Posterior vena cava (tissue), 2 donors: ENCODE measurements at places on chromosomes 13 and 19. TPM values are rescaled to one million over a fixed set of nuclear protein-coding genes. Genes with fewer than 3 reads are reported as not detected.

The MYBPC2 gene
- total RNA-seq: not detected

The PABPC3 gene
- total RNA-seq: 0.23 TPM

The WIZ gene
- 33.2 TPM for total RNA-seq

The ZNF442 gene
- 4.9 TPM for total RNA-seq

The EPS8L1 gene
- 0.38 TPM for total RNA-seq

The SUGP1 gene
- 25.8 TPM for total RNA-seq

The CEACAM4 gene
- total RNA-seq: 1.4 TPM

The KXD1 gene
- total RNA-seq: 63.9 TPM

The TIMM13 gene
- 32.8 TPM for total RNA-seq

The SMIM44 gene
- not detected for total RNA-seq

The RDH8 gene
- not detected for total RNA-seq

The IZUMO4 gene
- 2.4 TPM for total RNA-seq

The FPR2 gene
- total RNA-seq: 6.9 TPM

The ALOX5AP gene
- total RNA-seq: 49.6 TPM

The C19orf47 gene
- total RNA-seq: 13.2 TPM

The SPRED3 gene
- total RNA-seq: 2.8 TPM

The BST2 gene
- total RNA-seq: 82.9 TPM

The DAPK3 gene
- 94.9 TPM for total RNA-seq

The TCF3 gene
- total RNA-seq: 26.2 TPM

The PSG2 gene
- total RNA-seq: not detected

The ZNF837 gene
- total RNA-seq: 1.0 TPM

The SYCN gene
- total RNA-seq: not detected

The TNFSF9 gene
- 0.42 TPM for total RNA-seq

The WDR88 gene
- not detected for total RNA-seq

The SLC10A2 gene
- total RNA-seq: not detected

The PAN3 gene
- total RNA-seq: 26.7 TPM

The ZNF729 gene
- total RNA-seq: not detected

The FLT1 gene
- 32.0 TPM for total RNA-seq

The PRR12 gene
- 21.7 TPM for total RNA-seq

The ZNF790 gene
- 8.4 TPM for total RNA-seq

The CGB7 gene
- total RNA-seq: not detected

The CDC42EP5 gene
- 24.8 TPM for total RNA-seq

The SIGLEC11 gene
- total RNA-seq: 0.95 TPM

The ONECUT3 gene
- not detected for total RNA-seq

The DMRTC2 gene
- total RNA-seq: not detected

The IL4I1 gene
- total RNA-seq: 1.1 TPM

The KCNK6 gene
- 10.2 TPM for total RNA-seq

The IGFLR1 gene
- 4.3 TPM for total RNA-seq

The WDFY2 gene
- total RNA-seq: 13.0 TPM

The SCN1B gene
- total RNA-seq: 30.8 TPM

The ATP4A gene
- total RNA-seq: not detected

The RNF113B gene
- total RNA-seq: not detected

The ADAMTS10 gene
- total RNA-seq: 27.2 TPM

The C13orf42 gene
- total RNA-seq: not detected

The PNPLA6 gene
- 79.3 TPM for total RNA-seq

The KLF2 gene
- 208 TPM for total RNA-seq

The CEACAM20 gene
- total RNA-seq: not detected

The ADGRL1 gene
- 25.8 TPM for total RNA-seq

The SCGB2B2 gene
- total RNA-seq: 0.90 TPM

The KLK1 gene
- not detected for total RNA-seq

The CD33 gene
- total RNA-seq: 17.4 TPM

The NLRP11 gene
- not detected for total RNA-seq

The CNOT3 gene
- 29.1 TPM for total RNA-seq

The CASP14 gene
- total RNA-seq: not detected
